ENCODE measurements at places on chromosomes 1 and 21.

DNA sequence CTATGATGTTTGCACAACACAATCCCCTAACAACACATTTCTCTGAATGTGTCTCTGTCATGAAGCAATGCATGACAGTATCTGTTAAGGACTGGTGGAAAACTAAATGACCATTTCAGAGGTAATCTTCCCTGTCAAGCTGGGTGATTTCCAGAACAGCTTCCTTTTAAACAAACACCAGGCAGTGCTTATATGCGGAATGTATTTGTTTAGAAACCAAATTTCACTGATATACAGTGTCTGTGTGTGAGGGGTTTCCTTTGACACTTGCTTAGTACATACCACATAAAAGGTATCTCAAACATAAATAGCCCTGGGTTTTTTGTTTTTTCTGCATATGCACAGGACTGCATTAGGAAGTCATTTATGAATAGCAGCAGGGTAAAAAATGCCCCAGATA is 95.6 kb downstream of the TGFBR3 start:
- no peak for DNase-seq

- no peak for DNase-seq
Observed at GRCh38 chr1:89844241-89844807, 23.5 kb downstream of the LRRC8D start.

DNA sequence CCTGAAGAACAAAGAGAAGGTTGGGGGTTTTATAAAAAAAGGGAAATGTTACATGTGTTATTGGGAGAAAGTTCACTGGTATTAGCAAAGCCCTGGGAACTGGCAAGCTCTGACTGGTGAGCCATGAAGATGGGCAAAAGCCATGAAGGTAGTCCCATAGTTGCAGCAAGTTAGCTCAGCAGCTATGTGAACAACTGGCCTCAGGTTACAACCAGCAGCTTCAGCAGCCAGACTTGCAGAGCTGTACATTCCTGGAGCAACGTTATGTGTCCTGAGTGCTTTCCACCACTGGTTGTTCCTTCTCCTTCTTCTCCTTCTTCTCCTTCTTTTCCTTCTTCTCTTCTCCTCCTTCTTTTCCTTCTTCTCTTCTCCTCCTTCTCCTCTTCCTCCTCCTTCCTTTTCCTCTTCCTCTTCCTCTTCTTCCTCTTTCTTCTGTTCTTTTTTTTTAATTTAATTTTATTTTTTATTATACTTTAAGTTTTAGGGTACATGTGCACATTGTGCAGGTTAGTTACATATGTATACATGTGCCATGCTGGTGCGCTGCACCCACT is 56.1 kb upstream of the TLR5 start:
- no peak for DNase-seq

GRCh38 chr1:84298328-84298683 is 3.2 kb upstream of the SAMD13 start:
- DNase-seq = peak; percentile 62

DNA sequence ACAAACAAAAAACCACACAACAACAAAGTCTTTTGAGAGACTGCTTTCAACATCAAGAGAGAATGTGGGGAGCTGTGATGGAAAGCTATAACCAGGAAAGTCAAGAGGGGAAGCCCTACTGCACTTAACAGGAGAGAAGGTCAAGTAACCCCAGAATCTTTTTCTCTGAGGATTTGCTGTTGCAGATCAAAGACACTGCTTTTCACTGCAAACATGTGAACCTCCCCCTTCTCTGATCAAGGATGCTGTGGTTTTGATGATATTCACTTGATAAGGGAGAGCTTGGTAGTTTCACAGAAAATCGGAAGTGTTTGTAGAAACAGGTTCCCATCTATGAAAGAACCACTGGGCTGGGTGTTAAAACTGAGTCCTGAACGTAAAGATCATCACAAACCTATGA is 4.8 kb downstream of the ETV3 start:
- no peak for DNase-seq

DNA sequence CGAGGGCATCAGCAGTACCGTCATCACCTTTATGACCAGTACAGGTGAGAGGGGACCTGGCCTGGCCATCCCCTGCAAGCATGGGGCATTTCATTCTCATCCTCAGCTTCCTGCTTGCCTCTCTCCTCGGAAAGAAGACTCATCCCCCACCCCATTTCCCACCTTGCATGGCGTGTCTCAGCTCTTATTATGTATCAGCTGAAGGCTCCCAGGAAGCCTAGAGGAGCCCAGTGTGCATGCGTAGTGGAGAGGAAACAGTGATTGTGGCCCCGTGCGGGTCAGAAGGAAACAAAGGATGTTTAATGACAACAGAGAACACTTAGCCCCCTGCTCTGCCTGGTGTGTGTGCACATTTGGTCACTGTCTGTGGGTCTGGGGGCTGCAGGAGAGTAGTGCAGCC is 40.3 kb upstream of the CNTN2 start:
- no peak for DNase-seq

DNA sequence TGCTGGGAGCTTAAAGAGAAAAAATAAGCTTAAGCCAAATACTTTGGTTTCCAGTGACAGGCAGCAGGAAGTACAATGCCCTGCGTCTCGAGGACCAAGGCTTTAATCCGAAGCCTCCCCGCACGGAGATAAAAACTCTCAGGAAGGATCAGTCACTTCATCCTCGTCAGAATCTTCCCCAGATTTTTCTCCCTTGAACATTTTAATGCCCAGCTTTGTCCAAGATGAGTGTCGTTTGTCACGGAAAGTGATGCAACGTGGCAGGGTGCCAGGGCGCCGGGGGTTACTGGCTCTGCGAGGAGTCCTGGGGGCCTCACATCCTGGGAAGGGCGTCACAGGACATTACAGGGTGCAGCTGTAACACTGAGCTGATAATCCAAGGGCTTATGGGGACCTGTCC is 25.2 kb upstream of the PCBP3 start:
- DNase-seq = no peak

- DNase-seq = no peak
Observed at GRCh38 chr1:235275223-235275622, 52.8 kb downstream of the ARID4B start.

DNA sequence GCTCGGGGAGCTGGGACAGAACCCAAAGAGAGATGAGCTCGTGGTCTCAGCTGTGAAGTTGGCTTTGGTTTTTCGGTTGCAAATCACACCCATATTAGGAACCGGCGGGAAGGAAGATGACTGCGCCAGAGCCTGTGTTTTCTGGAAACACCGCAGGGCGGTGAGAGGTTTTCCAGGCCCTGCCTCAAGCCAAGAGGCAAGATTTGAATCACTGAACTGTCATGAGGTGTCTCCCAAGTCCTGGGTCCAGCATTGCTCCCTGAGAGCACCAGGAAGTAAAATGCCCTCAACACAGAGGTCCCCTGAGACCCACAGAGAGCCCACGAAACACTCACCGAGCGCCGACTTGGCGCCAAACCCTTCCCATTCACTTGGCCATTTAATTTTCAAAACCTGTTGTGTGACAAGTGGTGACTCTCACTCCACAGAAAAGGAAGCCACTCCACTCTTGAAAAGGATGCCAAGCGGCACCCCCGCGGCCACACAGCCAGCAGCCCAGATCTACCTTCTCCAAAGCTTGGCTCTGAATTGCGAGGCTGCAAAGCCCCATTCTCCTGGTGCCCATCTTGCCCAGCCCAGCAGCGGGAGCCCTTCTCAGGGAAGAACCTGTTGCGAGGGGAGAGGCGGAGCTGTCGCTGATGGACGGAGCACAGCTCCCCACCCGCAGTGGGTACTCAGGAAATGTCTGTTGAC is 99.0 kb upstream of the RUNX3 start:
- DNase-seq = no peak

- no peak for DNase-seq
Observed at GRCh38 chr1:214111796-214112195, 124.0 kb downstream of the PROX1 start.

GRCh38 chr1:6646499-6647148 is 22.0 kb downstream of the THAP3 start:
- peak; percentile 69 for DNase-seq

- no peak for DNase-seq
Observed at GRCh38 chr1:205950826-205951549, 7.7 kb upstream of the SLC26A9 start.

DNA sequence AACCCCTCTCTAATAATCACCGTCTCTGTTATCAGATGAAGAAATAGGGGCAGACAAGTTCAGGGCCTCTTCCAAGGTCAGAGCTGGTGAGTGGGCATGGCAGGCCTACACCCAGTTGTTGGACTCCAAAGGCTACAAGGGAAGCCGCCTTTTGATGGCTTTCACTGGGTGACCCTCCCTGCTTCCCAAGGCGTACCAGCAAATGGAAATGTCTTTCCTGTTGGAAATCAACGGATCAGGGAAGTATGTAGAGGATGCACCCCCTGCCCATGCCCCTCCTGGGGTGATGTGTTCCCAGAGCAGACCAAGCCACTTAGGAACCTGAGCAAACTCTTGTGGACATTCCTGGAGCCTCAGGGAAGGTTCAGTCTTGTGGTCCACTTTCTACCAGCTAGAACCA is 47.4 kb downstream of the LGR6 start:
- DNase-seq = no peak

DNA sequence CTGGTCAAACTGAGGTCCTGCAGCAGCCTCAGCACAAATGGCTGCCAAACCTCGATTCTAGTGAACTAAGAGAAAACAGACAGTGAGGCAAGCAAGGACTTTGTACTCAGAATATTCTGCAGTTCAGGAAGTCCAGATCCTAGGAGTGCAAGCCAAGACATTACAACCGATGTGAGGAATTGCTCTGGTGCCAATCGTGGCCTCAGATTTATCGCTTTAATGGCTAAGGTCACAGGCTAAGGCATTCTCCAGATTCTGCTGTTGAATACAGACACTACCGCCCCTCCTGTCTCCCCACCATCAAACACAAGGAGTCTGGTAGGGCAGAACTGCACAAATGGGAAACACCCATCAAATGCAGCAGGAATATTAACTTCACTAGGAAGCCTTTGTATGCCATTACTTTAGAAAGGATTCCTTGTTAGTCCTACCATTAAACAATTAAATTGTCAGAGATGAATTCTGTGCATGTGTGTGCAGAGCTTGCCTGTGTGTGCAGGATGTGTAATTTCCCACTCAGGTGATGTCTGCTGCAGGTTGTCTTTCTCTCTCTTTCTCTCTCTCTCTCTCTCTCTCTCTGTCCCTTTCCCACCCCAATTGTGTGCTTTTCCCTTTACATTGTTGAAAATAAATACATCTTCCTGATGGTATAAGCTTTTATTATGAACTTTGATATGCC is 9.2 kb upstream of the SERTAD4 start:
- peak; percentile 22 for DNase-seq

- no peak for DNase-seq
Observed at GRCh38 chr1:162398999-162399580, 12.8 kb downstream of the SH2D1B start.

DNA sequence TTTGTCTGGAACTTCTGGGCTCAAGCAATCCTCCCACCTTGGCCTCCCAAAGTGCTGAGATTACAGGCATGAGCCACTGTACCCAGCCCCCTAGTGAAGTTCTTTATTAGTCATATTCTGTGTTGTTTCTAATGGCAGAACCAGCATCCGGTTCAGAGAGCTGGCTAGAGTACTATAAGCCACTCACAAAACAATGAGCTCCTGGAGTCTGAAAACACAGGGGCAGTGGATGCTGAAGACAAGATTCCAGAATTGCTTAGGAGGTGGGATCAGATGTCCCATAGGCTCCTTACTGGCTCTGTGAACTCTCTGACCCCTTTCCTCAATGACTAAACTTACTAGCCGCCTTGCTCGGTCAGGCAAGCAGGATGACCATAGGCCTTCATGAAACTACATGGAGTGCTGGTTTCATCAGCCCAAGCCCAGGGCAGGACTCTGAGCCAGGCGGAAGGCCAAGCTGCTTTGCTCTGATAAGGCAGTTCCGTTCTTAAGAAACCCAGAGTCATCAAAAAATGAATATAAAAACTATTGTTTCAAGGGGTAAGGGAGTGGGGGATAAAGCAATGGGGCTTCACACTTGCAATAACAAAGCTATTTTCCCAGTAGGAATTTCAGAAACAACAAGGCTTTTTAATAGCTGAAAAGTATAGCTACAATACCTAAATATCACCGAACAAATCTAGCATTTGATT is 8.1 kb downstream of the MTHFR start:
- DNase-seq = no peak

DNA sequence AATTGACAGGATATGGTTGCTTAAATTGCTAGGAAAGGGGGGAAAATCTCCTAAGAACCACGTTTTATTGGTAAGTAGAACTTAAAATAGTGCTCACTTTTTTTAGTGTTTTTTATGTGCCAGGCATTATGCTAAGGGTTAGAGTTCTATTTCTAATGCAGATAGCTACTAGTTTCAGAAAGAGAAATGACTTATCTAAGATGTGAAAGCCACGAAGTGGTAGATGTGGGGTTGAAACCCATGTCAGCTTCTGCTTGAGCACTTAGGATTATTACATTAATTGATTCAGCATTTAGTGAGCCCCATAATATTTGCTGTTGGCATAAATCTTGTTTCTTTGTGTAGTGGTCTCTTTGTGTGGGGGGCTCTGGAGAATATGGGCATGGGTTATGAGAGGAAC is 24.7 kb downstream of the CACHD1 start:
- no peak for DNase-seq

DNA sequence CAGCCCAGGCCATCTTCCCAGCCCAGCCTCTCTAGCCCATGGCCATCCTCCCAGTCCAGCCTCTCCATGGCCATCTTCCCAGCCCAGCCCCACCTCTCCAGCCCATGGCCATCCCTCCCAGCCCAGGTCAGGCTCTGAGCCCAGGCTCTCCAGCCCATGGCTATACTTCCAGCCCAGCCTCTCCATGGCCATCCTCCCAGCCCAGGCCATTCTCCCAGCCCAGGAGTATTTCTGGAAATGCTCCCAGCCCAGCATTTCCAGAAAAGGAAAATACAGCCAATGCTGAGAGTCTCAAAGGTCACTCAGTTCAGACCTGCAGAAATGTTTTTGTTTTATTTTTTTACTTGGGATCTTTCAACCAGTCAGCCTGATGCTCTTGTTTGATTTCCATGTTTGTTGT is 70.0 kb upstream of the ZNF281 start:
- DNase-seq = no peak

- DNase-seq = no peak
Observed at GRCh38 chr1:92623187-92623778, 136.6 kb upstream of the GFI1 start.

DNA sequence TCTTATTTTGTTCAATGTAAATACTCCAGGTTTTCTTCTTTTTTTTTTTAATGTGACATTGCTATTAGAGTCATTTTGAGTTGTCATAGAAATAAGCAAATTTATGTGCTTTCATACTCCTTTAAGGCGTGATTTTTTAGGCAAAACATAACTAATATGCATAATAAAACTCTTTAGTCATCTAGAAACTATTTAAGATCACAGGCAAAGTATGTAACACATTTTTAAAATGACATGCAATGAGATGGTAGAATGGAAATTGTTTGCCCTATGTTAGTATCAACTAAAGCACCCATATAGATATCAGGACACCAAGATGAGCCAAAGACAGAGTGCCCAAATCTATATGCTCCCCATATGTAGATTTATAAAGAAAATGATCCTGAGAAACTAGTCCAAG is 41.5 kb upstream of the SGIP1 start:
- no peak for DNase-seq

GRCh38 chr1:168977618-168978017 is 128.9 kb upstream of the ATP1B1 start:
- no peak for DNase-seq

GRCh38 chr1:240201931-240202330 is 110.2 kb downstream of the FMN2 start:
- DNase-seq = no peak

Measured in renal pelvis (tissue), 12 donors.